ENCODE measurements at places on chromosomes 3 and 15.

- DNase-seq: no peak
These were observed 27.4 kb downstream of the SEC22A start for GRCh38 chr3:123229145-123229544.

DNA sequence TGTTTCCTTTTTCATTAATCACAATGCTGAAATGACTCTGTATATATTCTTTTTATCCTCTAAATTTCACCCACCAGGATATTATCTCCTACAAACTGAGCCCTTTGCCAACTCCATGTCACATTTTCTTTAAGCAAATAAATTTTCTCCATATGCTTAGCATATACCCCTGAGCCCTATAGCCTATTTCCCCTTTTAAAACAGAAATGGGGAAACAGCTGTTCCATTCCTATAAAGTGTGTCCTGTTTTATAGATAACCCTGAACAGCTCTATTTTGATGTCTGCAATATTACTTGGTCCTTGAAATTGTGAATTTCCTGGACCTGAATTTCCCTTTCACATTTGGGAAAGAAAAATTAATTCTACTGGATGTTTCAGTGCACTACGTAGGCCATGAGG is 15.6 kb upstream of the FILIP1L start:
- DNase-seq: no peak

- no peak for DNase-seq
These were observed 35.7 kb upstream of the TMOD3 start for GRCh38 chr15:51793521-51794305.

DNA sequence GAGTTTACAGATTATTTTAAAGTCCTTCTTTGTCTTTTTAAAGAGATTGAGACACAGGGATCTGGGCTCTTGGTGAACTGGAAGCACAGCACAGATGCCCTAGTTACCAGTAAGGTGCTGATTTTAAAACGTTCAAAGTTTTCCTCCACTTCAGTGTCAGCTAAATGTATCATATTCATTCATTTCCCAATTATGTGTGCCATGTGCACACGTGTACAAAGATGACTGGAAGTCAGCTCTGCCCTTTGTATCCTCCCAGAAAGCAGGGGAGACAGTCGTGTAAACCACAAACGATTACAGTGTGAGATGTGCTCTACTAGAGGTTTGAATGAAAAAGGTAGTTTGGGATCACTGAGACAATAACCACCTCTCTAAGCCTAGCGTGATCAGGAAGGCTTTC is 730 bp downstream of the ZKSCAN7 start:
- DNase-seq: no peak

GRCh38 chr15:29268706-29269484 is 727 bp downstream of the NSMCE3 start:
- no peak for DNase-seq

- DNase-seq: no peak
These were observed 684 bp downstream of the SLTM start for GRCh38 chr15:58932710-58933280.

Data from glomerular endothelial cell (primary cell).